ENCODE measurements at places on chromosomes 11 and 22. TPM values are rescaled to one million over a fixed set of nuclear protein-coding genes. Genes with fewer than 3 reads are reported as not detected.

Gene KCNK7
- total RNA-seq: not detected

DNA sequence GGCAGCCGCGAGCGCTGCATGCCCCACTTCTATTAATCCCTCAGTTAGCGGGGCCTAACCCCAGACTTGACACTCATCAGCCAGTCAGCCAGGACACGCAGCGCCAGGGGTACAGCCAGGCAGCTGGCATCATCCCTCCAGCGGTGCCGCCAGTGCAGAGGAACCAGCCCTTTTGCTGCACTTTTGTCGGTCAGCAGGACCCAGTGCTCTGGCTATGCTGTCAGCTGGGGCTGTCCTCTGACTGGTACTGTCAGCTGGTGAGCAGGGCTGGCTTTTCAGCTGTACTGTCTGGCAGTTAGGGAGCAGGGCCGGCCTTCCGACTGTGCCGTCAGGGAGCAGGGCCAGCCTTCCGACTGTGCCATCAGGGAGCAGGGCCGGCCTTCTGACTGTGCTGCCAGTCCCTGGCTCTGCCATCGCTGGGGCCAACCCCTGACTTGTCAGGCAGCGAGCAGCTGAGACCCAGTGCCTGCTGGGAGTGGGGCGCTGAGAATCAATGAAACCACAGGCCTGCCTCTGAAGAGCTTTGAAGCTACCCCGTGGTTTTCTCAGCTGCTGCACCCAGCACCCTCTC is 115.4 kb downstream of the KIAA1671 start:
- H3K4me1 ChIP-seq: no peaks in the 10 kb centered on the region
- no peak overlapping the region for H3K27ac ChIP-seq
- no peaks in the 10 kb centered on the region for H3K27me3 ChIP-seq
- H3K36me3 ChIP-seq: no peaks in the 10 kb centered on the region
- no peak overlapping the region for H3K4me3 ChIP-seq

- no peak overlapping the region for H3K27ac ChIP-seq
- H3K27me3 ChIP-seq: no peaks in the 10 kb centered on the region
- H3K4me3 ChIP-seq: no peak overlapping the region
- no peak for DNase-seq
- no peaks in the 10 kb centered on the region for H3K4me1 ChIP-seq
These were observed 30.5 kb downstream of the CDPF1 start for GRCh38 chr22:46219636-46220035.

DNA sequence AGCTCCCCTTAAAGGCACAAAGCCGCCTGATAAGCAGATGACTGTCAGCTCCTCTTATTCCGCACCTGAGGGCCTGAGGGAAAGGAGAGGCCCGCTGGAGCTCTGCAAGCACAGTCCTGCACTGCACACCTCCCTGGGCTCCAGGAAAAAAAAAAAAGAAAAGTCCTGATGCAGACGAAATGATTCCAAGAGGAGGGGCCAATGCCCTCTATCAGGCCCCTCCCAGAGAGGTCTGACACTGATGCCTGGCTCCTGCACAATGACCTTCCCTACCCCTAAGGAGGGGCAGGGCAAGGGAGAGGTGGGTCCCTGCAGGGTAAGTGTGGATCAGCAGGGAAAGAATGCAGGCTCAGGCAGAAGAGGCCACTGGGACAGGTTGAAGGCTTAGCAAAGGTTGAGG is 572.7 kb downstream of the SOX6 start:
- H3K36me3 ChIP-seq: no peaks in the 10 kb centered on the region
- H3K27me3 ChIP-seq: no peaks in the 10 kb centered on the region
- DNase-seq: no peak
- H3K4me1 ChIP-seq: no peaks in the 10 kb centered on the region
- H3K4me3 ChIP-seq: no peak overlapping the region

GRCh38 chr11:38305682-38306081 is 1707.6 kb upstream of the RAG2 start:
- no peak overlapping the region for H3K27ac ChIP-seq
- no peak overlapping the region for H3K4me3 ChIP-seq
- no peak for DNase-seq
- H3K4me1 ChIP-seq: no peaks in the 10 kb centered on the region
- no peaks in the 10 kb centered on the region for H3K27me3 ChIP-seq
- H3K36me3 ChIP-seq: no peaks in the 10 kb centered on the region

Data from SJSA1 (cell line).